ENCODE measurements at places on chromosomes 2 and 18.

DNA sequence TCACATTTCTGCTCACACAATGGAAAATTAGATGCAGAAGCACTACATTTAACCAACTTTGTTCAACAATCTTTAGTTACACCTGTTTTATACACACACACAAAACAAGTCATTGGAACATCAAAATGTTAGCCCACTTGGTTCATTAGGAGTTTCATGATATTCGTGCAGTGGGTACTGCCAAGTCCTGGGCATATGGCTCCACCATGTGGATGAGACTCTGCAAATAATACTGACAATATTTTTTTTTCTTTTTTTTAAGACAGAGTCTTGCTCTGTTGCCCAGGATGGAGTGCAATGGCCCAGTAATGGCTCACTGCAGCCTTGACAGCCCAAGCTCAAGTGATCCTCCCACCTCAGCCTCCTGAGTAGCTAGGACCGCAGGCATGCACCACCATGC lies 34.5 kb upstream of the GRB14 start:
- DNase-seq, result no peak

- no peak for DNase-seq
Observed at GRCh38 chr2:10382354-10383061, 65.6 kb downstream of the ODC1 start.

- no peak for DNase-seq
Observed at GRCh38 chr2:47265751-47266231, 110.7 kb upstream of the STPG4 start.

DNA sequence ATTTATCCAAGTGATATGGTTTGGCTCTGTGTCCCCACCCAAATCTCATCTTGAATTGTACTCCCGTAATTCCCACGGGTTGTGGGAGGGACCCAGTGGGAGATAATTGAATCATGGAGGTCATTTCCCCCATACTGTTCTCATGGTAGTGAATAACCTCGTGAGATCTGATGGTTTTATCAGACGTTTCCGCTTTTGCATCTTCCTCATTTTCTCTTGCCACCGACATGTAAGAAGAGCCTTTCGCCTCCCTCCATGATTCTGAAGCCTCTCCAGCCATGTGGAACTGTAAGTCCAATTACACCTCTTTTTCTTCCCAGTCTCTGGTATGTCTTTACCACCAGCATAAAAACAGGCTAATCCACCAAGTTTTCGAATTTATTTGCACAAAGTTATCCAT lies 20.3 kb upstream of the CHST10 start:
- no peak for DNase-seq

GRCh38 chr18:25164211-25164847 lies 187.6 kb downstream of the ZNF521 start:
- DNase-seq, result no peak
